Suppressor macrophage treated with lipopolysaccharide for 4 hours (primary cell): ENCODE measurements at places on chromosomes 12 and 14.

DNA sequence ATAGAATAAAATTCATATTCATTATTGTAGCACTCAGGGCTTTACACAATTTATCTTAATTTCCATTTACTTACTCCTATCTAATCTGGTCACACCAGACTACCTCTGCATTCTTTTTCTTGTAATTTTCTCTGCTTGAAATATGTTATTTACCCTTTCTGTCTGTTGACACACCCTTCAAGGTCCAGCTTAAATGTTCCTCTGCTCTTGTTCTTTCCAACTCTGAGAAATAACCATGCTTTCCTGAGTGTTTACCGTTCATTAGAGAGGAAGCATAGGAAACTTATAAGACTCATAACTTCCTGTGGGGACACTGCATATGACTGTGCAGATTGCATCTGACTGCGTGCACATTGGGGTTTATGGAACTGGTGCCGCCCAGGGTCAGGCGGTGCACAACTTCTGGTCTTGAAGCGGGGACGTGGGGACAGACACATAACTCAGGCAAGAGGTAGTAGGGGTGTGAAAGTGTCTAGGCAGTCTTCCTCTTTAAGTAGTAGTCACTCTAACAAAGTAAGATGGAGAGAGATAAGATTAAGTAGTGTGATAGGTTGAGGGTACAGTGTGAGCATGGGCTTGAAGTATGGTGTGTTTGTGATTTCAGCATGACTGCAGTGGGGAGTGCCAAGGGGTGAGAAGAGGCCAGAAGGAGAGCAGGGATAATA lies 42.6 kb upstream of the FOXJ2 start:
- peak; percentile 97 for DNase-seq

GRCh38 chr12:48602192-48602989 lies 32.5 kb upstream of the LALBA start:
- DNase-seq, result no peak

- no peak for DNase-seq
Observed at GRCh38 chr14:24513009-24513408, 4.9 kb upstream of the CMA1 start.

- DNase-seq, result no peak
Observed at GRCh38 chr12:128078301-128078971, 188.5 kb upstream of the TMEM132C start.

DNA sequence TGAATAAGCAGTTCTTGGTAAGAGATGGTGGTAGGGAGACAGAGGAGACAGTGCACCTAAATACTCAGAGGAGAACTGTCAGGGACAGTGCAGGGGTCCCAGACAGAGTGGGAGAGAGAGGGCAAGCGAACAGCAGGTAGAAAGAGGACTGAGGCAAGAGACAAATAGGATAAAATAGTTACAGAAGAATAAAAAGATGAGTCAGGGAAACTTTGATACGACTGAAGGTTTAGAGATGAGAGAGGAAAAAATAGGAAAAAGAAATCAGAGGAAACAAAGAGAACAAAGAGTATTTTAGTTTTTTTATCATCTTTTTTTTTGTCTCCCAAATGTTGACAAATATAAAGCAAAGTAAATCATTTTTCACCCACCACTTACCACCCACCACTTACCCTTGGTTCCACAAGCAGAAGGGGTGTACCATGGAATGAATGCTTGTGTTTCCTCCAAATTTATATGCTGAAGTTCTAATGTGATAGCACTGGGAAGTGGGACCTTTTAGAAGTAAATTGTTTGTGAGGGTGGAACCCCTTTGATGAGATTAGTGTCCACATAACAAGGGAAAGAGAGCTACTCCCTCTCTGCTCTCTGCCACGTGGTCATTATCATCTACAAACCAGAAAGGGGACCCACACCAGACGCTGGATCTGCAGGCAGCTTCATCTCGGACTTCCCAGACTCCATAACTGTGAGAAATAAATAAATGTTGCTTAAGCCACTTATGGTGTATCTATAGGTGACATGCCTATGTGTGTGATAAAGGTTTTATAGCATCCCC lies 292.1 kb downstream of the BTG1 start:
- DNase-seq, result no peak

DNA sequence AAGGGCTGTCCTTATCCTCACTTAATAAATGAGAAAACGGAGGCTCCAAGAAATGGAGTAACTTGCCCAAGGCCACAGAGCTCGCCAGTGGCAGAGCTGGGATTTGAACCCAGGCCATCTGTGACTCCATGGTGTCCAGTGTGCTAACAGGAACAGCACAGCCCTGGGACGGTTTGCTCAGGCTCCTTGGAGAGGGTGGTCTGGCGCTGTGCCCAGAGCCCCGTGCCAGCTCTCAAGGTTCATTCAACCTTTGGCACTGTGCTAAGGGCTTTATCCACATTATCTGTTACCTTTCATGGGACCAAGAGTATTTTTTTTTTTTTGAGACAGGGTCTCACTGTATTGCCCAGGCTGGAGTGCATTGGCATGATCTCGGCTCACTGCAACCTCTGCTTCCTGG lies 8.1 kb downstream of the DAO start:
- no peak for DNase-seq

- DNase-seq, result no peak
Observed at GRCh38 chr12:85516667-85517325, 236.8 kb downstream of the ALX1 start.

DNA sequence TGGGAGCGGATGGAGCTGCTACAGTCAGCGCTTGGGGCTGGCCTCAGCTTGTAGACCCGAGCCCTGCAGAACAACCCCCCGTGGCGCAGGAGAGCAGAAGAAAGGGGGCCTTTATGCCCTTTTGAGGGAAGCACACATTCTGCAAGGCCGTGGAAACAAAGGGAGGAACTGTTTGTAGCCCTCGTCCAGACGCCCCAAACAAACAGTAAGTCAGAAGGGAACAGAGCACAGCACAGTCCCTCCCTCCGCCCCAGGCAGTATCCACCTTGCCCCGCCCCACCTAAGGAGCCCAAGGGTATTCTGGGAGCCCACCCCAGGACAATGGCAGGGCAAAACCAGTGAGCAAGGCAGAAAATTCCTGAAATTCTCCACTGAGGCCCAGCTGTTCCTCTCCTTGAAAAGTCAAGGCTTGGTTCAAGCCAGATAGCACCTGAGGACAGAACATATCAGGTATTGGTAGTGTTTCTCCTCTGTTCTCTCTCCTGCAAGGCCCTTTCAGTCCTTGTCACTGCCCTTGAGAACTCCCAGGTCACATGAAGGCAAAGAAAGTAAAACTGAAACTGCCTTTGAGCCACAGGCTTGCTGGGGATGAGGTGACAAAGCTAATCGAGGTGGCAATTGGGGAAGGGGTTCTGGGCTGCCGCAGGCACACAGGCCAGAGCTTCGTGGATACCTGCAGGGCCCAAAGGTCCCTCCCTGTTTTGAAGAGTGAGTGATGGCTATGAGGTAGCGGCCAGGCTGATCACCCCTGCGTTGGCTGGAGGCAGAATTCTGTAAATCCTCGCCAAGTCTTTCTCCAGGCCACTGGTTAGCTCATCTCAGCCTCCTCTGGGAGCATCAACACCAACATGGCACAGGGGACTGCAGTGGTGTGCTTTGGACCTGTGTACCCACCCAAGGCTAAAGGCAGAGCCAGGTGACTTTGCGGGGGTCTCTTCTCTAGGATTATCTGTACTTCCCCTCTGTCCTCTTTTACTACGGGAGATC lies 499 bp downstream of the DGLUCY start:
- DNase-seq, result peak; percentile 91

GRCh38 chr14:103398427-103399195 lies 13.4 kb downstream of the MARK3 start:
- DNase-seq, result no peak

DNA sequence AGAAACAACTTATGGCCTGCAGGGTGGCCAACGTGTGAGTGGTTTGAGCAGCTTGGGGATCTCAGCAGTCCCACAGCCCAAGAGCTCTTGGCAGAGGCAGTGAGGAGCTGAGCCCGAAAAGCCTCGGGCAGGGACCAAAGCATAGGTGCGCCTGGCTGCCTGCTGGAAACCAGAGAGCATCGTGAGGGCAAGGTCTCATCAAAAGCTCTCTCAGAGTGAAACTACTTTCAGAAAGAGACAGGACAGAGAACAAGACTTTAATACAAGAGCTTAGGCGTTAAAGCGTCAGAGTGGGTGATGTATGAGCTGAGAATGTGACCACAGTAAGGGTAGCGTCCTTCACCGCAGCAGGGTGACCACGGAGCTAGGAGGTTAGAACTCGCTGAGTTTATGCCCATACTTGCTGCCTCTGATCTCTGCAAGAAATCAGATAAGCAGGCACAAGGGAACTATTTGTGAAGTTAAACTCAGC lies 30.8 kb downstream of the LGMN start:
- no peak for DNase-seq

- peak; percentile 24 for DNase-seq
Observed at GRCh38 chr12:32450768-32451167, 51.4 kb downstream of the FGD4 start.

DNA sequence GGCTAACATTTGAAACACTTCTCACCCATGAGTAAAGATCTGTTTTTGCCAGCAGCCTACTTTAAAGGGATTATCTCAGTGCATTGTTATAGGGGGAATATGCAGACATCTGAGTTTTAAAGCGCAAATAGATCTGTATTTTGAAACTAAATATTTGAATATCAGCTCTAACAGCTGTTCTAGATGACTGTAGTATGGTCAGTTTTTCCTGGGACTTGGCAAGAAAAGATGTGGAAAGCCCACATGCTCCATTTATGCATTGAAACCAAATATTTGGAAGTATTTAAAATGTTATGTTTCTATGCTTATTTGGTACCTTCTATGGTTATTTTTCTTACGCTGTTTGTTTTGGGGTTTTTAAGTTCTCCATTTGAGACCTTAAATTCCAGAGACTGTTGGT lies 41.7 kb downstream of the RIC8B start:
- DNase-seq, result no peak

DNA sequence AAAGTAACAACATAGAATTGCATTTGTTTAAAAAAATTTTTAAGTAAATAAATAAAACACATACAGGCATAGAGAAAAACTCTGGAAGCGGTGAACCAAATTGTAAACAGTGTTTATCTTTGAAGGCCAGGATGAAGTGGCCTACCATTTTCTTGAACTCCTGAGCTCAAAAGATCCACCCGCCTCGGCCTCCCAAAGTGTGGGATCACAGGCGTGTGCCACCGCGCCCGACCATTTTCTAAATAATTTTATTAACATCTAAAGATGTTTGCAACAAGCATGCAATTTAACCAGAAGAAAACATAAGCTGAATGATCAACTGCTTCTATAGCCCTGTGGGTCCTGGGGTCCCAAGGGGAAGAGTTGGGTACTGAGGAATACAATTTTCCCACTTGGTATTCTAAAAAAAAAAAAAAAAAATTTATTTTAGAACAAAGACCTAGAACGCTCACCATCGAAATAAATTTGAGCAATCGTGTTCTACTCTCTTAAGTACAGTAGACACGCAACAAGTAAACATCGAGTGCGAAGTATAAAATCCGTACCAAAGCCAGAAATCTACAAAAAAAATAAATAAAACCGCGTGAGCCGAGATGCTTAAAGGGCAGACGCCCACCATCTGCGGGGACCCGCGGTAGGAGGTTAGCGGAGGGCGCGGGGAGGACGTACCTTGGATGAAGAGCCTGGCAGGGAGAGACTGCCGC lies 484 bp downstream of the MIS18BP1 start:
- DNase-seq, result peak; percentile 30

GRCh38 chr12:39239490-39240486 lies 203.1 kb downstream of the KIF21A start:
- no peak for DNase-seq

DNA sequence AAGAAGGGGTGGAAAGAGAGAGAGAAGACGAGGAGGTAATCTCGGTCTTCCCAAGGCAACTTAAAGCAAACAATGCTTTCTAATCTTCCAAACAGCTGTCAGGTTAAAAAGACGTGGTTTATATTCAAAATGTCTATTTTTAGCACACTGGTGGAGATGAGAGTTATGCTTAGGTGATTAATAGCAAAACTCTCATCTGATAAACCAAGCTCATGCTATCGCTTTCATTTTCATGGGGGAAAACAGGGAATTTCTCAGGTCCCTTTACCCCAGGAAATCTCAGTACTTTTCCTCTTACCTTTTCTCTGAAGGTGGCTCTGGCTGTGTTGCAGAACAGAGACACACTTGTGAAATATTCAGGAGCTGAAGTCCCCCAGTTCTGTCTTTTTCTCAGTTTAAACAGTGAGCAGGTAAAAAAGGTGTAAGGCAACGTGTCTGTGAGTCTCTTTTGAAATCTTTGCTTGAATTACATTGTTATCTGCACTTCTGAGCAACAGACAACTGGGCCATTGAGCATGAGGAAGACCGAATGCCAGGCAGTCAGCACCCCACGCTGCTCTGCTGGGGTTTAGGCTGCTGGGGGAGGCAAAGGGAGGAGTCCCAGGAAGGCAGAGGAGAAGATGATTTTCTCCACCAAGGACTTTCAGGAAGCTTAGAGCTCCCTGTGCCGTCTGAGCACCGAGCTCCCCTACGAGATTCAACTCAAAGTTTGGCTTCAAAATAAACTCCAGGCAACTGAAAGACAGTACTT lies 759.3 kb downstream of the BCL11B start:
- DNase-seq, result no peak

- DNase-seq, result no peak
Observed at GRCh38 chr14:79193689-79194477, 1017.4 kb downstream of the DIO2 start.

GRCh38 chr14:57274551-57274950 lies 5.8 kb downstream of the AP5M1 start:
- DNase-seq, result no peak

- DNase-seq, result no peak
Observed at GRCh38 chr12:96948782-96949181, 41.7 kb downstream of the NEDD1 start.

GRCh38 chr12:103455020-103455763 lies 40.6 kb downstream of the C12orf42 start:
- DNase-seq, result no peak

GRCh38 chr14:50363714-50364111 lies 33.0 kb downstream of the CDKL1 start:
- peak; percentile 81 for DNase-seq

- DNase-seq, result no peak
Observed at GRCh38 chr12:98419081-98419794, 96.2 kb upstream of the TMPO start.

DNA sequence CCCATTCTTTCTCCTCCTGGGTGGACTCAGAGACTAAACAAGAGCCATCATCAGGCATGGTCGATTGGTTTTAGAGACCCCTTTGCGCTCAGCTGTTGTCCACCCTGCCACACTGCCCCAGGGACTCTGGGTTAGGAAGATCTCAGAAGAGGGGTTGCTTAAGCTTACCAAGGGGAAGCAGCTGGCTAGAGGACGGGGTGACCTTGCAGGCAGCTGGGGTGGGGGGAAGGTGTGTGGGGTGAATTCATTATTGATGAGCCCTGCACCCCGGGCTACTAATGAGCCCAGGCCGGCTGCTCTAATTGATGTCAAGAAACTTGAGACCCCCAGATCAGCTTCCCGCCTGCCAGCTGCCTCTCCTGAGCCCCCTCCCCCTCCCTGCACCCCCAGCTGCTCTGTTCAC lies 8.7 kb upstream of the ZNF385A start:
- no peak for DNase-seq

GRCh38 chr12:121663610-121663929 lies 5.9 kb downstream of the MORN3 start:
- DNase-seq, result no peak

- DNase-seq, result no peak
Observed at GRCh38 chr14:71824816-71825215, 107.4 kb upstream of the RGS6 start.
